GM23338 (cell line): ENCODE measurements at places on chromosomes 7 and 10. TPM values are rescaled to one million over a fixed set of nuclear protein-coding genes. Genes with fewer than 3 reads are reported as not detected.

GRCh38 chr10:120415709-120416330 is 41.2 kb upstream of the PLPP4 start:
- no peak for DNase-seq
- no peaks in the 10 kb centered on the region for H3K4me1 ChIP-seq
- no peak overlapping the region for H3K4me3 ChIP-seq
- H3K27ac ChIP-seq: no peak overlapping the region

GRCh38 chr7:79615466-79615865 is 162.0 kb upstream of the MAGI2 start:
- no peak overlapping the region for H3K27ac ChIP-seq
- H3K4me3 ChIP-seq: no peak overlapping the region
- no peaks in the 10 kb centered on the region for H3K36me3 ChIP-seq
- peak; percentile 19 for DNase-seq
- no peaks in the 10 kb centered on the region for H3K27me3 ChIP-seq

DNA sequence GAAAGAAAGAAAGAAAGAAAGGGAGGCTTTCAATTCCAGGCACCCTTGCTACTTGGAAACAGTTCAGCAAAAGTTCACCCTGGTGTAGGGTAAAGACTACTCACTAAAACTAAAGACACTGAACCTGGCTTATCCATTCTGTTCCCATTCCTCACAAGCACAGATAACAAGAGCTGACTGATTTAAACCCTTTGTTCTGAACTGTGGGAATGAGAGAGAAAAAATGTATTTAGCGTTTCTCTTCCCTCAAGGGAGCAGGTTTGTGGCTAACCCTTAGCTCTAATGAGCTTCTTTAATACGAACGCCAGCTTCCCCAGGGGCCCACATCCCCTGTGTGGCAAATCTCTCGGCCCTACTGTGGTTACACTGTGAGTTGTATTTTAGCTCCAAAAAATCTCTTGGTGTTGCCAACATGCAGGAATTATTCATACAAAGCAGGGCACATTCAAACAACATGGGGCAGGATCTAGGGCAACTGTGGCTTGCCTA is 23.3 kb downstream of the PRTFDC1 start:
- no peak overlapping the region for H3K4me3 ChIP-seq
- no peaks in the 10 kb centered on the region for H3K36me3 ChIP-seq
- DNase-seq: no peak
- no peaks in the 10 kb centered on the region for H3K27me3 ChIP-seq
- H3K27ac ChIP-seq: no peak overlapping the region
- H3K4me1 ChIP-seq: no peaks in the 10 kb centered on the region

GRCh38 chr10:116771101-116771958 is 29.0 kb upstream of the HSPA12A start:
- H3K27ac ChIP-seq: no peak overlapping the region
- no peaks in the 10 kb centered on the region for H3K4me1 ChIP-seq
- no peaks in the 10 kb centered on the region for H3K27me3 ChIP-seq
- peak; percentile 12 for DNase-seq

Gene HMX2
- 0.97 and 2.6 TPM in 2 replicates for total RNA-seq

- peaks cover 30% of the 10 kb centered on the region for H3K27me3 ChIP-seq
- no peaks in the 10 kb centered on the region for H3K36me3 ChIP-seq
- no peak overlapping the region for H3K27ac ChIP-seq
- DNase-seq: peak; percentile 67
- peaks cover 10% of the 10 kb centered on the region; the same call in 1 of the 2 replicates for H3K4me1 ChIP-seq
Measured at GRCh38 chr7:98872328-98872924, 2.6 kb upstream of the TMEM130 start.

DNA sequence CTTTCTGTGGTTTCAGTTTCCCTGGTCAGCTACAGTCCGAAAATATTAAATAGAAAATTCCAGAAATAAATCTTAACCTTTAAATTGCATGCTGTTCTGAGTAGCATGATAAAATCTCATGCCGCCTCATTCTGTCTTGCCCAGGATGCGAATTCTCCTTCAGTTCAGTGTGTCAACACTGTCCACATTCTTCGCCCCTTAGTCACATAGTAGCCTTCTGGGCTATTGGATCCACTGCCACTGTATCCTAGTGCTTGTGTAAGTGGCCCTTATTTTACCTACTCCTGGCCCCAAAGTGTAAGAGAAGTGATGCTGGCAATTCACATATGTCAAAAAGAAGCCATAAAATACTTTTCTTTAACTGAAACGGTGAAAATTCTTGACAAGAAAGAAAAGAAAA is 129.6 kb downstream of the ZWINT start:
- DNase-seq: peak; percentile 9
- no peak overlapping the region for H3K27ac ChIP-seq
- no peak overlapping the region for H3K4me3 ChIP-seq
- H3K4me1 ChIP-seq: no peaks in the 10 kb centered on the region

Gene RAPGEF5
- total RNA-seq: 13.1 and 17.7 TPM in 2 replicates

GRCh38 chr10:52818019-52818418 is 45.4 kb upstream of the MBL2 start:
- no peak overlapping the region for H3K27ac ChIP-seq
- H3K36me3 ChIP-seq: no peaks in the 10 kb centered on the region
- peak; percentile 90 for DNase-seq
- peaks cover 20% of the 10 kb centered on the region; the same call in 1 of the 2 replicates for H3K4me1 ChIP-seq

GRCh38 chr10:79127151-79127961 is 58.6 kb downstream of the ZMIZ1 start:
- H3K36me3 ChIP-seq: no peaks in the 10 kb centered on the region
- H3K27ac ChIP-seq: peak overlapping the region; percentile 50; the same call in 1 of the 2 replicates
- no peak overlapping the region for H3K4me3 ChIP-seq
- no peaks in the 10 kb centered on the region for H3K27me3 ChIP-seq
- H3K4me1 ChIP-seq: peaks cover 57% of the 10 kb centered on the region
- peak; percentile 57 for DNase-seq

- no peaks in the 10 kb centered on the region for H3K4me1 ChIP-seq
- 0 out of 2 replicates have a peak, but pooled peaks cover 5% of the 10 kb centered on the region for H3K36me3 ChIP-seq
- no peaks in the 10 kb centered on the region for H3K27me3 ChIP-seq
- H3K27ac ChIP-seq: no peak overlapping the region
- no peak overlapping the region for H3K4me3 ChIP-seq
Measured at GRCh38 chr10:23512355-23513058, 73.6 kb downstream of the OTUD1 start.

DNA sequence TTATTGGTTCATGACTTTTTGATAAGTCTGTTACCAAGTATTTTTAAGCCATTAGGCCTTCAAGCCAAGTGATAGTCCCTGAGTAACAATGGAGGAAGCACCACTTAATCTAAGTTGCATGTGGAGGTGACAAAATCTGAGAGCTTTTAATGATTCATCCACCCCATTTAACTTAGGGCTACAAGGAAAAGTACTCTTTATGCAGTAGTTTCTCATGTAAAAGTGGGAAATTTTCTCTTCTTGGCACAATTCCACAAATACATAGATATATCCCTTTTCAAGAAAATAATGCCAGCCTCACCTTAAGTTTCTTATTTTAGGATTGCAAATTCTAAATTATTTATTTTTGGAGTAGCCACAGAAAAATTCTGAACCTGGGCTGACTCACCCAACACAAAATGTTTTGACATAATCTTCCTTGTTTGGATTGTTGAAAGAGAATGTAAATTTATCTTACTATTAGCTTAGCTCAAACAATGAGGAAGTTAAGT is 85.7 kb downstream of the SUGCT start:
- H3K27ac ChIP-seq: no peak overlapping the region
- H3K27me3 ChIP-seq: no peaks in the 10 kb centered on the region
- H3K4me1 ChIP-seq: no peaks in the 10 kb centered on the region
- H3K36me3 ChIP-seq: no peaks in the 10 kb centered on the region

DNA sequence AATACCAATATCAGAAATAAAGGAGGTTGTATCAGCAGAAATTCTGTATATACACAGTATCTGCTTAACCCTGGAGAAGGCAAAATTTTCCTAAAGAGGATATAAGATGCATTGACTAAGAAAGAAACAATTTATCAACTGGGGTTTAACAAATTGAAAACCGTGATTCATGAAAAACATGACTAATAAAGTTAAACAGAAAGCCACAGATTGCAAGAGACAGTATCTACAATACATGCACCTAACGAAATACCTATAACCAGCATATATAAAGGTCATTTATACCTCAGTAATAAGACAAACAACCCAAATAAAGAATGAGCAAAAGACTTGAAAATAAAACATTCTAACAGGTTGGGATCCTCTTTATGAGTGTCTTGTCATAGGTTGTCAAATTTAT is 101.8 kb downstream of the IQUB start:
- H3K27ac ChIP-seq: no peak overlapping the region
- no peaks in the 10 kb centered on the region for H3K36me3 ChIP-seq
- DNase-seq: no peak
- H3K27me3 ChIP-seq: no peaks in the 10 kb centered on the region
- no peak overlapping the region for H3K4me3 ChIP-seq

DNA sequence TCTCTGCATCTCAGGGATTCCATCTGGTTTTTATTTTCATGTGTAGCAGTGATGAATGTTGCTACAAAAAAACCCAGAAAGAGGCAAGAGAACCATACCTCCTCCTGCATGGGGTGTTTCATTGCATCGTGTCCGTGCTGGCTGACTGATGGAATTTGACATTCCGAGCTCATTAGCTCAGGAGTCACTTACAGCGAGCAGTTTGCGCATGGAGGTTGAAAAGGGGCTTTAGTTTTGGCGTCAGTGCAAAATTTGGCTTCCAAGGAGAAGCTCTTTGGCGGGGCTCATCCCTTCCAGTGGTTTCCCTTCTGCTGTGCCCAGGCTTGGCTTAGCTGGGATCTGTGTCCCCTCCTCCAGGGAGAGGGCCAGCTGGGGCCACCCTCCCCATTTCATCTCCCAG is 25.8 kb downstream of the EMX2 start:
- no peaks in the 10 kb centered on the region for H3K27me3 ChIP-seq
- no peak for DNase-seq
- no peaks in the 10 kb centered on the region for H3K4me1 ChIP-seq

Gene UCMA
- 8.6 and 12.7 TPM in 2 replicates for total RNA-seq

GRCh38 chr7:88217675-88218428 is 2.0 kb downstream of the SRI start:
- no peaks in the 10 kb centered on the region for H3K36me3 ChIP-seq
- peak; percentile 63 for DNase-seq
- H3K4me3 ChIP-seq: peak overlapping the region; percentile 92
- no peaks in the 10 kb centered on the region for H3K27me3 ChIP-seq
- no peak overlapping the region; the same call in 1 of the 2 replicates for H3K27ac ChIP-seq

DNA sequence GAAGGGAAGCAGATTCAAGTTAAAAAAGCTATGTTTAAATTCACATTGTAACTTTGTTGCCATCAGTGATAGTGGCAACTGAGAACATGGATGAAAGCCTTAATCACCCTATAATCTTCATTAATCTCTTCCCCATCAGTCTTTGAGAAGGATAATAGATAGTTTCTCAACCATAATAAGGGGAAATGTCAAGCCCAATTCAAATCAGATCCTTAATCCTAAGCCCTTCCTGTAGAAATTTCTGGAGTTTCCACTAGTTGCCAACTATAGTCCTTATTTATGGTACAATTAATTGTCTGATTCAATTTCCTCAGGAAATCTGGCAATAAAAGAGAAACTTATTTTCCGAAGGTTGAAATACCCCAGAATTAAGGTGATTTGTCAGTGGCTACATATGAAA is 431.8 kb downstream of the ZWINT start:
- H3K27me3 ChIP-seq: no peaks in the 10 kb centered on the region
- no peaks in the 10 kb centered on the region for H3K4me1 ChIP-seq
- H3K27ac ChIP-seq: no peak overlapping the region
- no peaks in the 10 kb centered on the region for H3K36me3 ChIP-seq
- H3K4me3 ChIP-seq: no peak overlapping the region

- no peaks in the 10 kb centered on the region for H3K27me3 ChIP-seq
- H3K4me1 ChIP-seq: no peaks in the 10 kb centered on the region
- H3K4me3 ChIP-seq: no peak overlapping the region
Measured at GRCh38 chr10:19014498-19014897, 34.1 kb upstream of the MALRD1 start.

GRCh38 chr10:3400348-3400747 is 227.8 kb upstream of the PITRM1 start:
- H3K4me1 ChIP-seq: no peaks in the 10 kb centered on the region; the same call in 1 of the 2 replicates
- no peak overlapping the region for H3K27ac ChIP-seq
- H3K4me3 ChIP-seq: no peak overlapping the region

DNA sequence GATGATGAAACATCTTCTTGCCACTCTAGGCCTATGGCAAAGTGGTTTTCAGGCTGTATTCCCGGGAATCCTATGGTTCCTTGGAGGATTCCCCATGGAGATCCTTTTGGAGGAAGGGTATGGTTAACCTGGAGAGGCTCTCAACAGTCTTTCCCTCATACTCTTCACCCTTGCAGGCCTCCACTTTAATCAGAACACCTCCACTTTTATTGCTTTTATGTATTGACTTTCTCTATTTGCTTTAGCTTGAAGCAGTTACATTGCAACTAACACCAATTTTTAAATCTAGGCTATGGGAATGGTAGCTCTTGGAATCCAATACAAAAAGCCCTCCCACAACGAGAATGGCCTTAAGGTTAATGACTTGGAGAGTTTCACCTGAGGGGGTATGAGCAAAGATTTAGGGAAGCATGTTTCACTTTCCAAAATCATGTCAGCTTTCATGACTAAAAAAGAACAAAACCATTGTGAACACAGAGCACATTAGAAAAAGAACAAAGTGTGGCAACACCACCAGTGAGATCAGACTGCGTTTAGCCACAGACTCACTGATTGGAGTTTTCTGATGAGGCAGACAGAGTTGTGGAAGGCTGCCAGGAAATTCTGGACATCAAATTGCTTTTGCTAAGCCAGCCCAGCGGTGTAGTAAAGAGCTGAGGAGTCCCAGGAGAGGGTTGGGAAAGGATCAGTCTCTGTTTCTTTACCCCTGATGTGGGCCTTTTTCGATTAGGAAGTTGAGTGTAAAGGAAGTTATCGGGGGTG is 130.4 kb upstream of the BMPER start:
- no peaks in the 10 kb centered on the region for H3K27me3 ChIP-seq
- H3K4me3 ChIP-seq: no peak overlapping the region
- no peaks in the 10 kb centered on the region for H3K4me1 ChIP-seq
- H3K36me3 ChIP-seq: no peaks in the 10 kb centered on the region
- H3K27ac ChIP-seq: no peak overlapping the region

DNA sequence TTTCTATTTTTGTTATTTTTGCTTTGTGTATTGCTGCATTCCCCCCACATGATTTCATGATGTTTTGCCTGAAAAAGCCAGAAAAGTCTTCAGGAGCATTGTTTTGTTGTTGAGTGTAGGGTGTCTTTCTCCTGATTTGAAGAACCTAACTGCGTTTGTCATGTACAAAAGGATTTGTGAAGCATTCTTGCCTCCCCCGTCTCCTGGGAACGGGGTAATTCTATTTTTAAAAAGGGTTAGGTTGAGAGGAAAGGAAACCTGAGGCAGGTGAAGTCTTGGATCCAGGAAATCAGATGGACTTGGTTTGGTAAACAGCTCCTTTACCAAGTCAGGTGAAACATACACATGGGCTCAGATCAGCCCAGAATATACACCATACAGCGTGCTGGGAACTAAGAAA is 26.0 kb upstream of the BTBD16 start:
- no peaks in the 10 kb centered on the region for H3K4me1 ChIP-seq
- H3K36me3 ChIP-seq: peaks cover 10% of the 10 kb centered on the region
- H3K27ac ChIP-seq: no peak overlapping the region
- H3K27me3 ChIP-seq: no peaks in the 10 kb centered on the region

- H3K36me3 ChIP-seq: no peaks in the 10 kb centered on the region
- no peak for DNase-seq
- H3K4me1 ChIP-seq: peaks cover 14% of the 10 kb centered on the region
- peak overlapping the region; percentile 97 for H3K27ac ChIP-seq
- H3K4me3 ChIP-seq: peak overlapping the region; percentile 100
- no peaks in the 10 kb centered on the region for H3K27me3 ChIP-seq
Measured at GRCh38 chr7:101245147-101245668, 327 bp upstream of the FIS1 start.
